ENCODE measurements at places on chromosomes 13 and 19. TPM values are rescaled to one million over a fixed set of nuclear protein-coding genes. Genes with fewer than 3 reads are reported as not detected.
A peak's percentile ranks its signal among the peaks of the same experiment; 100 is the strongest.

DNA sequence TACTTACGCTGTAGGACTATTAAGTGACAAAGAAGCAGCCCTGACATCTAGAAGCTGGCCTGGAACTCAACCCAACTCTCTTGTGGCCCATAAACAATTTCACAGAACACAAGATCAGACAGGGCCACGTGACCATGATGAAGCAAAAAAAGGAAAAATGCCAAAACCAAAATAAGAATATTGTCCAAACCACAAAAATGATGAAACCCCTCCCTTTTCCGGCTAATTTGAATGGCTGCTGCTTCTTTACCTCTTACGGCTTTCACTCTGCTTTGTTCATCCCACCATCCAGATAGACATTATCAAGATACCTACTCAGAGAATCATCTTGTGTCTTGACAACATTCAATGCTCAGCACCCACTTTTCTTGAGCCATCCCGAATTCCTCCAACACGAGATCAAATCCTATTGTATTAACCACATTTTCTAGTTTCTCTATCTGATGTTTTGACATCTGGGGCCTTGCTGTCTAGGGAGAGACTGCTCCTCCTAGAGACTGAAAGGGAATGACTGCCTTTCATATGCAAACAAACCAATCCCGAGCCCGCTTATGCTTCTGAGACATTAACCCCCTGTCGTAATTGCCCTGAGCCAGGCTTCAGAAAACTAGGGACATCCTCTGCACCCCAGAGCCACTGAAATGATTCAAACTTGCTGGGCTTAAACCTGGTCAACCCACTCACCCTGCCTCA is 186.3 kb downstream of the TDRD3 start:
- peak; percentile 43 for DNase-seq

DNA sequence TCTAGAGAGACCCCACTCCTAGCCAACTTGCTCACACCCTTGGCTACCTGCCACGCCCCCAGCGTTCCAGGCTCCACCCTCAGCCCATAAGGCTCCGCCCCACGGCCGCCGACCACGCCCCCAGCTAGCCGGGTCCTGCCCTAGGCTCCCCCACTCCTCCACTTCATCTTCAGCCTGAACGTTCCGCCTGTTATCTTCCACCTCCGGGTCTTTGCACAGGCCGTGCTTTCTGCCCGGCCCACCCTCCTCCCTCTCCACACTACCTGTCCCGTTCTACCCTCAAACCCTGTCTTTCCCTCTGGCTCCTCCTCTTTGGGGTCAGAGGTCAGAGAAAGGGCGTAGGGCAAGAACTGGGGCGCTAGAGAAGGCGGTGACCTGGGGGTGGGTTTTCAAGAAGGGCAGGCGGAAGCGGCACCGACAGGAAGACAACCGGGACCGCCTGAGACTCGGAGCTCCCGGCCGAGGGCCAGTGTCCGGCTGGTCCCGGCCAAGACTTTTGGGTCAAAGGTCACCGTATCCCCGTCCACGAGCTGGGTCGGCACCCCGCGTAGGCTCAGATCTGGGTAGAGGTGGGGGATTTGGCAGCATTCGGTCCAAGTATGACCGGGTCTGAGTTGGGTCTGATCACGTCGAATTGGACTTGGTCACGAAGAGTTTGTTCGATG is 2.2 kb downstream of the PDE4C start:
- no peak for DNase-seq

GRCh38 chr13:111999352-111999751 is 67.6 kb upstream of the SOX1 start:
- DNase-seq, result no peak

- DNase-seq, result no peak
Measured at GRCh38 chr13:34776390-34776981, 165.6 kb upstream of the NBEA start.

GRCh38 chr19:49887665-49888509 is 8.8 kb downstream of the IL4I1 start:
- no peak for DNase-seq

TPTE2 gene
- not detected for total RNA-seq

C19orf81 gene
- not detected for total RNA-seq

- DNase-seq, result no peak
Measured at GRCh38 chr19:17948931-17949930, 16.4 kb downstream of the CCDC124 start.

PTPRS gene
- 161 TPM for total RNA-seq

GRCh38 chr13:33087790-33088189 is 71.6 kb downstream of the KL start:
- no peak for DNase-seq

DNA sequence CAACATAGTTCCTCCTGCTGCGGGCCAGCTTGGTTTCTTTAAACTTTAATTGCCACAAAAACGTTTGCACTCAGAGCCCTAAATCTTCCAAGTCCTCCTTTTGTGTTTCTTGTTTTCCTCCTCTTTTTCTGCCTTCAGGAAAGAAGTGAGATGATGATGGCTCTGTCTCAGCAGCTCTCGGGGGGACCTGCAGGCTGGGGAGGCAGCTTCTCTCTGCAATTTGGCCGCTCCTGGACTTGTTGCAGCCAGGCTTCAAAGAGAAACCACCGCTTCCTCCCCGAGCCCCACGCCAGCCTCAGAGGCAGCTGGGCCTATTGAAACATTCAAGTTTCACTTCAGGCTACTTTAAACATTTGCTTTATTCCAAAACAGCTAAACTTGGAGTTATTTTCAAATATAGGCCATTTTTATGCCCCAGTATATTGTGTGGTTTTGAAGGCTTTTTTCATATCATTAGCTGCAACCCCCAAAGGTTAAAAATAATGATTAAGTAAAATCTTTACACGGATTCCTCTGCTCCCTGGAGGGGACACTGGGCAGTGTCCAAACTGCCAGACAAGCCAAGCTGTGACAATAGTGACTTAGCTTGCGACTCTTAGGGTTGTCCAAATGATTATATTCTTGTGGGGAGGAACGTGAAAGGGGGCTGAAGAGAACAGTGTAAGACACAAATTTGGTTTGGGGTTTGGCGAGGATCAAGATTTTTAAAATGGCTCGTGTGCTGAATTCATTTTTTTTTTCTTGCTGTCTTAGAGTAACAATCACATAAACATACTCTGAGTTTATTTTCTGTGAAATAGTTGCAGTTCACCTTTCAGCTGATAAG is 330.8 kb downstream of the DLEU7 start:
- DNase-seq, result peak; percentile 68

RXFP2 gene
- total RNA-seq, result not detected

DNA sequence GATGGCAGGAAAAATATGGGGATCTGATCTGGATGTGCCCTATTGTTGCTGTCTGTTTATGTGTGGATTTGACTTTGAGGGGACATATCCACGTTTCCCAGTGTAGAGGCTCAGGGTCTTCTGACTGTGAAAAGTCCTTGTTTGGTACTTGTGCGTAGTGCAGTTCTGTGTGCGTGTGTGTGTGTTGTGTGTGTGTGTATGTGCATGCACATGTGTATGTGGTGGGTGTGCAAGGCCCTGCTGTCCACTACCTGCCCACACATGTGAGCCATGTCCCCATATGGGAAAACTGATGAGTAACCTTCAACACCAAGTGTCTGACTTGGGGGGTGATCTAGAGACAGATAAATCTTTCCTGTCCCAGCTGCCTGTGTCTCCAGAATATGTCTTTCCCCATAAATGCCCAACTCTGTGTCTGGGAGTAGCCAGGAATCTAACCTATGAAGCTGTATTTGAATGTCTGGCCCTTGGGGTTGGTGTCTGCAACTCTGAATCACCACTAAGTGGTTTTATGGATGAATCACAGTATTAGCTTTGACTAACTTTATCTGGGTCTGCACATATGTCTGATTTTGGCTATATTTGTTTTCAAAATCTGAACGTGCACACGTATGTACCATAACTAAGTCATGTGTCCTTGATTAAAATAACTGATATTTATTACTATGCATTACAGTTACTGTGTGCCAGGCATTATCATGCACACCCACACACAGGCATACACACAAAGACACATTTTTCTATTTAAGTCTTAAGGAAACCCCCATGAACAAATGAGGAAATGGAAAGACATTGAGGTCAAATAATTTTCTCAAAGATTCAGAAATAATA is 17.4 kb downstream of the KLK2 start:
- DNase-seq, result peak; percentile 18

DNA sequence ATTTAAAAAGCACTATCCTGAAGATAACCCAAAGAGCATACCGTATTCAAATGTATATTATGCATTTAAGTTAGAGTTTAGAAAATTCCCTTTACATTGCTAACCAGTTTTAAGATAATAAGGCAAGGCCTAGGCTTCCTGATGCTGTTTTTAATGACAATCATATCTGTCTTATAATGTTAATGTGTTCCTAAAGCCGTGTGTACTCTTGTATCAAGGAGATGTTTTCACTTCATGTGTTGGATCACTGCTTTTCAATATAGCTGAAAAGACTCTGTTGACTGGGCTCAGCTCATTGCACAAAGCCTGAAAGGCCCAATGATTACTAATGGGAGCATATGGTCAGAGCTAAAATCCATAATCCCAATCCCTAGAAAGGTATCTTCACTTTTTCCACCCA is 81.6 kb downstream of the DACH1 start:
- DNase-seq, result no peak

DNA sequence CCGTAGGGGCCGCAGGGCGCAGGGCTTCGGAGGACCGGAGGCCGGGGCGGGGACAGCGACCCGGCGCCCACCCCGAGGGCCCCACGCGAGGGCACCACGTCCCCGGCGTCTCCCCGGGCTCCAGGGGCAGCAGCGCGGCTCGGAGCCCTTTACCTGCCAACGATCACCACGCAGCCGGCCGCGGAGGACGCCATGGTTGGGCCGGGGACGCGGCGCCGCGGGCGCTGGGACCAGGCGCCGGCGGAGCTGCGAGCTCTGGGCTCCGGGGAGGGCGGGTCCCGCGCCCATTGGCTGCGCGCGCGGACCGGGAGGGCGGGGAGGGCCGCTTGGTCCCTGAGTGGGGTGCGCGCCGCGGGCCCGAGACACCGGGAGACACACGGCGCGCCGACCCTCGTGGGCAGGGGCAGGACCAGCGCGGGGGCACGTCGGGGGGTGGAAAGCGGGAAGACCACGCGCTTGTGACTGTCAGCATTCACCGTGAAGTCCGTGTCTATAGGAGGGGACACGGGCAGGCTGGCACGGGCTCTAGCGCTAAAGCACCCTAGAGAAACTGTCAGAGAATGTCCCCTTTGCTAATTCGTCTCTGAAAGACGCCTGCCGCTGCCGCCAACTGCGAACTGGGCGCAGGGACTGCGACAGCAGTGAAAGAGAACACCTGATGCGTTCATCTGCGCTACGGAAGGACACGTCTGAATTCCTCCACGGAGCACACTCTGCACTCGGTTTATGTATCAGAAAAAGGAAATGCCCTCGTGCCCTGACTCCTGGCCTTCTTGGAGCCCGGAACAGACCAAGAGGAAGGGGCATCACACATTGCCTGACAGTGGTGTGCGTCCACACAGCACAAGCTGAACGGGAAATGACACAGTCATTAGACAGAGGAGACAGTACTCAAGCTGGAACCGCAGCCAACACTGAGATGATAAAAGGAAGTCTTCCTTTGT is at the start of gene CRYL1:
Gene CRYL1, minus strand, starts transcription at position 257 of the 944 bp plus-strand sequence. Its CDS starts 63 bp downstream, at position 194.
- peak; percentile 79 for DNase-seq
